ENCODE measurements at places on chromosomes 11 and 22.

- no peak for DNase-seq
These were observed 39.4 kb downstream of the PC start for GRCh38 chr11:66918741-66919140.

GRCh38 chr11:1371836-1372465, 17.8 kb upstream of the BRSK2 start:
- no peak for DNase-seq

DNA sequence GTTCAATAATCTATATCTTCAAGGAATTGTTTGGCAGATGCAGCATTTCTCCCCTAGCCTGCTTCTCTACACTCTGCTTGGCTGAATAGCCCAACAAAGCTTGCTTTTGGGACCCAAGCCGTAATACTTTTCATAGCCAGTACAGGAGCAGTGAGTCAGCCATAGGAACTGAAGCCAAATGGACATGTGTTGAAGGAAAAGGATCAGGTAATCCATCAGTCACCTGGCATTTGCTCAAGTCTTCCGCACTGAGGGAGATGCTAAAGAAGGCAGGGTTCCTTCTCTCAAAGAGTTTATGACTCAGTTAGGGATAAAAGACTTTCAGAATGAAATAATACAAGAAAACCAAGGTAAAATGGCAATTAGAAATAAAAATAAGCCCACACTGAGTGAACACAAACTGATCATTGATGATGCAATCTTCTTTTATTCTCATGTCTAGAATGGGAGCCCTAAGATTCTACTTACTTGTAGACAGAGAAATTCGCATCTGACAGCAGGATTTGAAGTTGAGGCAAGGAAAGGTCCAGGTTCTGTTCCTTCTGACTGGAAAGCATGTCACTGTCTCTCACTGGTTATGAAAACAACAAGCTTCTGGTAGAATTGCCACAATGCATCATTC, 13.2 kb downstream of the C11orf87 start:
- DNase-seq = peak; percentile 76

DNA sequence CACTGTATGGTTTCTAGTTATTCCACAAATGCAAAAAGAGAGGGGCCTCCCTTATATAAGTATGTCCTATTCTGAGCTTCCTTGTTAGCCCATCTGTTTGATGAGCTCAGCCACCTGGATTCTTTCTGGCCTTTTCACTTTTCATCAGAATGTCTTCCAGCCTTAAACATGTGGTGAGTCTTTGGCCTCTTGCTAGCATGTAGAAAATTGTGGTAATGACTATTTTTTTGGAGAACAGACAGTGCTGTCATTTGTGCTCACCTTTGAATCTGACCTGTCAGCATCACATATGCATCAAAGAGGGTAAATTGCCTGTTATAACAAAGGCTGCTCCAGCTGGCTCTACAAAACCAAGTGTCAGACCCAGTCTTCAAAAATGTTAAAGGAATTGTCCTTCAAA, 558.7 kb downstream of the RAB38 start:
- no peak for DNase-seq

DNA sequence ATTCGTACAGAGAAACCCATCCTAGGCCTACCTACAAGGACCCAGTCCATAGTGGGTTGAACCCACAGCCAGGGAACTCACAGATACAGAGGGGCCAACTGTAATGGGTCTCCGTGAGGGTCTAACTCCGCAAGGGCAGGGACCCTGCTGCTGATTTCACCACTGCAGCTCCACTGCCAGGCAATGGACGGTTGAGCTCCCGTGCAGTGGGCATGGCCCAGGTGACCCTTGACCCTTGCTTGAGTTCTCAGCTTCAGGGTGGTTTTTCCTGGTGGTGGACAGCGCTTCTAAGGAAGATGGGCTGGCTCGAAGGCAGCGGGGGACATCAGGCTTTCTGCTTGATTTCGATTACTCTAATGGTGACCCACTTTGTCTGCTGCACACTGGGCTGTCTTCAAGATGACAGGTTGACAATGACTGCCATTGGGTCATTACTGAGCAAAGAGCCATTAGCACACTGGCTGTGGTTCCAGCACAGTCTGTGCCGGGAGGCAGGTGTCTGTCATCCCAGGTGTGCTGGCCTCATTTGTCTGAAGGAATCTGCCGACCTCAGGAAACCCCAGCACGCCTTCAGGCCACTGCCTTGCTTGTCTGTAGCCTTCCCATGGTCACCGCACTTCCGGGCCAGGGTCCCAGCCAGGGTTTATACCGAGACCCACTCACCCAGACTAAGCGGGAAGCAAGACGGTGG, 3.7 kb upstream of the GAL start:
- DNase-seq = no peak

Measured in PC-3 (cell line).